NCI-H1417 (cell line): ENCODE measurements at places on chromosomes 6 and 20.
A peak's percentile ranks its signal among the peaks of the same experiment; 100 is the strongest.

GRCh38 chr20:62925076-62925419, 1.3 kb downstream of the DIDO1 start:
- DNase-seq: no peak

GRCh38 chr20:16230402-16230801, 342.8 kb downstream of the KIF16B start:
- no peak for DNase-seq

GRCh38 chr6:149942461-149942829, 631 bp downstream of the ULBP2 start:
- peak; percentile 50 for DNase-seq

- DNase-seq: no peak
These were observed 68.3 kb downstream of the NPEPL1 start for GRCh38 chr20:58760856-58761255.

GRCh38 chr6:118589186-118589585, 41.1 kb downstream of the PLN start:
- DNase-seq: no peak

DNA sequence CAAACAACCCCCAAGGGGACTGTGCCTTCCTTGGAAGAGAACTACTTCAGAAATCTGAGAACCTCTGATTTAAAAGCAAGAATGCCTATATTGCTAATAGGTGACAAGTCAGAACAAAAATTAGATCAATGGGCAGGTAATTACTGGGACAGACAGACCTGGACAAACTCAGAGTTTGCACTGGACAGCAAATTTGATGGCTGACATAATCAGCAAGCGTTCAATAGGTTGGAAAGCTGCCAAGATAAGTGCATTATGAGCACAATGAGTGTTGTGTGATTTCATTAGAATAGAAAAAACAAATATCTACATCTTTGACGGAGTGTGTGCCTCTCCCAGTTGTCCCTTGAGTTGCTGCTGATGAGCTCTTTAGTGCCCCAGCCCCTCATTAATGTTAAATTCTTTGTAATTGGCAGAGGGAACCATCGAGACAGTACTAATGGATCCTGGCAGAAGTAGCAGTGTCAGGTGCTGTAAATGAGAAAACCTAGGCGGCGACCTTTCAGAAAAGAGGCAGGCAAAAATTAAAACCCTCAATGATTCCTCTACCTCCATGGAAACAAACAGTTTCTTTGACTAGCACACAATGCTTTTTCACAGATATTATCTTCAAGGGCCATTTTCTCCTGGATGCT, 116.5 kb upstream of the COL21A1 start:
- peak; percentile 6 for DNase-seq

DNA sequence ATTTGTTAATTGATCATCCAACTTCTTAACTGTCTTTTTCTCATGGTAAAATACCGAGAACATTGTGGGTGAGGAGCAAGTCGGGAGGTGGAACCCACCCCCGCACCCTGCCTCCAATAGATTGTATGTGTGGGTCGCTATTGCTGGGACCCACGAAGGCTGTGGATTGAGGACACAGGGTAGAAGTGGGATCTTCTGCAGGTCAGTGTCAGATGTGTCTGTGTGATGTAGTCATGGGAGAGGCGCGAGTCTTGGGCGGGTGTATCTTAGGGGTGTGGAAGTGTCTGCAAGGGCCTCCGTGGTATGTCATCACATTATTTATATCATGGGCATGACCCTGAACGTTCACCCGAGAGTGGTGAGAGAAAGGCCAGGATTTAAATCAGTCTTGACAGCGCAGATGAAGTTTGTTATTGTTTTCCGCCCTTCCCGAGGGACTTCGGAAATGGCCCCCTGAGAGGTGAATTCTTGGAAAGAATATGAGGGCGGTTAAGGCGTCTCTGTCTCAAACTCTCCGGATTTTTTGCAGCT, 472 bp upstream of the PAQR8 start:
- no peak for DNase-seq

DNA sequence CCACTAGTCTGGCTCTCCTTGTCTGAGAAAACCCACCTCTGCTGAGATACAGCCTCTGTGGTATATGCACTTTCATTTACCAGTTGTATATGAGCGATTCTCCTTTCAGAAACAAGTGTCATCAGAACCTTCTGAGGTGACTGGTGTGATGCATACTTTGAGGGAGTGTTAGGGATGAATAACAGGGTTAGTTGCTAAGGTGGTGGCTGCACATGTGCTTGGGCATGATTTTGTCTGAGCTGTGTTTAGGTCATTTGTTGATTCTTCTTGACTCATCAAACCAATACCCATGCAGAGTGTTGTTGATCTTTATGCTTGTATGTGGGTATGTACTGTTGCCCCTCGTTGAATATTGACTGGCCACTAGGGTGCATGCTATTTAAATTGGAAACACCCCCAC, 25.7 kb downstream of the DTD1 start:
- no peak for DNase-seq

- no peak for DNase-seq
These were observed 41.6 kb upstream of the RAB23 start for GRCh38 chr6:57263739-57264138.

- peak; percentile 97 for DNase-seq
These were observed 7.6 kb downstream of the CD93 start for GRCh38 chr20:23078351-23079015.
